IMR-90 (cell line): ENCODE measurements at places on chromosomes 16 and 17. TPM values are rescaled to one million over a fixed set of nuclear protein-coding genes. Genes with fewer than 3 reads are reported as not detected.

CACNA1G gene
- under 0.01 TPM in 1 of 2 replicates, not detected in the other for total RNA-seq

DNA sequence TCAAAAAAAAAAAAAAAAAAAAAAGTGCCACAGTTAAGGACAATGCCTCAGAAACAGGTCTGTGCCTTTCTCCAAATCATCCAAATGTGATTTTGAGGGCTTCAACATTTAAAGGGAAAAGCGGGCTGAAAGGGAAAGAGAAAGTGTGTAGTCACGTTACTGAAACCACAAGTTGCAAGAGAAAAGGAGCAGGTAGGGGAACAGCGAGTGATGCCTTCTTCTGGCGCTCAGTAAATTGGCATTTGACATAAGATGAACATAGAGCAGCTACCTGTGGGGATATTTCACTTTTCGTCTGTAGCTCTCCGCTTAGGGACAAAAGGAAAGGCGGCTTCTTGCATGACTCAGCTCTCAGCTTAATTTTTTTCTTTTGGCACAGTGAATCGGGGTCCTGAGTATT lies 11.1 kb downstream of the CMTM2 start:
- no peaks in the 10 kb centered on the region for H3K4me1 ChIP-seq
- no peak for DNase-seq
- no peaks in the 10 kb centered on the region for H3K36me3 ChIP-seq

DNA sequence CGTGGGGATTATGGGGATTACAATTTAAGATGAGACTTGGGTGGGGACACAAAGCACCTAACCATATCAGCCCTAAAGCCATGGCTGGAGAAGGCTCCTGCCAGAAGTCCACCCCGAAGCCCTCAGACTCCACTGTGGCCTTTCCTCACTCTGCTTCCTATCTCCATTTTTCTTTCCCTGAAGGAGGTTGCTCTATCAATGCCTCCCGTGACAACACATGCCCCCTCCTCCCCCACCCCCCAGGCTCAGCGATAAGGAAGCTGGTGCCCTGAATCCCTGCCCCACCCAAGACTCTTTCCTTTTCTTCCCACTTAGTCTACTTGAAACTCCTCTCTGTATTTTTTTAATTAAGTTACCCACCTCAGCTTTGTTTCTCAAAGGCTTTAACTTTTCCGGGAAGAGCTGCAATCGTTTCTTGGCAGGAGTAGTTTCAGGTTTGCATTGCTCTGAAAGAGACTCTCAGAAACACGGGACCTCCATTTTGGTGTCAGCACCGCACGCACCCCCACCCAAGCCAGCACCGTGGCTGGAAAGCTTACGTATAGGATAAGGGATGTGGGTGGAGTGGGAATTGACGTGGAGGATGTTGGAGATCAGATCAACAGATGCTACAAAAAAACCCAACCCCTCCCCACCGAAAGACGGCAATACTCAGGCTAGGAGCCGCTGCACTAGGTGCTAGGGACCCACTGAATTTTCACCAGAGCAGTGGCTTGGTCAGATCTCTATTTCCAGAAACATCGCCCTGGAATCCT lies 15.2 kb upstream of the CA4 start:
- H3K4me3 ChIP-seq: peak overlapping the region; percentile 59
- peak; percentile 67 for DNase-seq
- H3K27ac ChIP-seq: peak overlapping the region; percentile 25
- H3K36me3 ChIP-seq: peaks cover 4% of the 10 kb centered on the region; the same call in 1 of the 2 replicates
- peaks cover 18% of the 10 kb centered on the region for H3K27me3 ChIP-seq

- H3K36me3 ChIP-seq: peaks cover 8% of the 10 kb centered on the region
- peaks cover 19% of the 10 kb centered on the region for H3K4me1 ChIP-seq
- DNase-seq: no peak
- H3K27me3 ChIP-seq: no peaks in the 10 kb centered on the region
Measured at GRCh38 chr17:12729086-12729485, 60.2 kb upstream of the ARHGAP44 start.

GDE1 gene
- 62.4 and 64.2 TPM in 2 replicates for total RNA-seq

CCL8 gene
- not detected in 2 replicates for total RNA-seq

TNFRSF13B gene
- total RNA-seq: not detected in 2 replicates

DNA sequence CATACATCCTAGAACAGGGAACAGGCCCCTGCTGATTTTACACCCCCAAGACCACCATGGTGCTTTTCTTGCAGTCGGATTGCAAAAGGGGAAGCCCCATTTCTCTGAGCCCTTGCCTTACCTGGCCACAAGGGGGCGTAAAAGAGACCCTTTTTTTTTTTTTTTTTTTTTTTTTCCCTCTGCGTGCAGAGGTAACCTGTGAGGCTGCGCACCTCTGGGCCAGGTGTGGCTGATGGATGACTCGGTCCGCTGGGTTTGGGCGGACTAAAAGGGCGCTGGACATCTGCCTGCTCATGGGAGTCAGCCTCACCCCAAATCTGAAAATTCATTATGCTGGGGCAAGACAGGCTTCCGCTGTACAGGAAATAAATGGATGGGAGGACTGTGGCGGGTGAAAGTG lies 281.0 kb downstream of the CBLN1 start:
- DNase-seq: no peak
- no peaks in the 10 kb centered on the region for H3K4me1 ChIP-seq
- H3K27ac ChIP-seq: no peak overlapping the region
- no peak overlapping the region for H3K4me3 ChIP-seq
- H3K27me3 ChIP-seq: peaks cover 4% of the 10 kb centered on the region
- no peaks in the 10 kb centered on the region for H3K36me3 ChIP-seq

DNA sequence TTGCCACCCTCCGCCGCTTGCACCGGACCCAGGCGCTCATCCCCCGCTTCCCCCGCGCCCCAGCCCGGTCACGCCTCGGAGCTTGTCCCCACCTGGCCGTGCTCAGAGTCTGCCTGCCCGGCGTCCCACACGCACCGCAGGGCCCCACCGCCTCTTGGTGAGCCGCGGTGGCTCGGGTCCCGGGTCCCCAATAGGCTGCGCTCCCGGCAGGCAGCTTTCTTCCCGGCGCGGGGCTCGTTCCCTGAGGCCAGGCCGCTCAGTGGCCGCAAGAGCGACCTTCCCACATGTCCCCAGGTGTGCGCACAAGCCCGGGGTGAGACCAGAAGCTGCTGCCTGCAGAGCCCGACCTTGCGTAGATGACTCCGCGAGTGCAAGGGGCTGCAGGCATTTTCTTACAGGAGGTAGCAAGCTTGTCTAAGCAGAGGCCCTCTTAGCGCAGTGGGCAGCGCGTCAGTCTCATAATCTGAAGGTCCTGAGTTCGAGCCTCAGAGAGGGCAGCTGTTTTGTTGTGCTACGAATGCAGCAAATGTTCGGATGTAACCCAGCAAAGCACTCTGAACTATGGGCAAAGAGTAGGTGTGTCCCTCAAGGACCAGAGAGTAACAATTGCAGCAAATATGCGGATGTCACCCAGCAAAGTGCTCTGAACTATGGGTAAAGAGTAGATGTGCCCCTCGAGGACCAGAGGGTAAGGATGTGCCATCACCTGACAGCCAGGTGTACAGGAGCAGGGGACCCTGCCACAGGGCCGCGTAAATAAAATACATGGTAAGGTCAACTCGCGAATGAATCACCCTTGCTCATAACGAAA lies 15.6 kb downstream of the TLE7 start:
- H3K4me1 ChIP-seq: no peaks in the 10 kb centered on the region
- peak; percentile 90 for DNase-seq
- peaks cover 20% of the 10 kb centered on the region for H3K27me3 ChIP-seq
- H3K27ac ChIP-seq: no peak overlapping the region
- H3K36me3 ChIP-seq: no peaks in the 10 kb centered on the region

CLEC18A gene
- under 0.01 TPM in 1 of 2 replicates, not detected in the other for total RNA-seq

GRCh38 chr17:49585422-49586027 lies 9.9 kb downstream of the NXPH3 start:
- DNase-seq: no peak
- peaks cover 12% of the 10 kb centered on the region for H3K4me1 ChIP-seq
- no peaks in the 10 kb centered on the region for H3K27me3 ChIP-seq
- no peak overlapping the region for H3K27ac ChIP-seq
- H3K4me3 ChIP-seq: no peak overlapping the region
- H3K36me3 ChIP-seq: no peaks in the 10 kb centered on the region

GOT2 gene
- 45.5 and 50.2 TPM in 2 replicates for total RNA-seq

GRCh38 chr16:85517563-85518179 lies 95.5 kb upstream of the GSE1 start:
- DNase-seq: no peak
- H3K4me3 ChIP-seq: no peak overlapping the region
- H3K27me3 ChIP-seq: no peaks in the 10 kb centered on the region
- no peak overlapping the region for H3K27ac ChIP-seq

SHISA6 gene
- total RNA-seq: not detected in 2 replicates

DNA sequence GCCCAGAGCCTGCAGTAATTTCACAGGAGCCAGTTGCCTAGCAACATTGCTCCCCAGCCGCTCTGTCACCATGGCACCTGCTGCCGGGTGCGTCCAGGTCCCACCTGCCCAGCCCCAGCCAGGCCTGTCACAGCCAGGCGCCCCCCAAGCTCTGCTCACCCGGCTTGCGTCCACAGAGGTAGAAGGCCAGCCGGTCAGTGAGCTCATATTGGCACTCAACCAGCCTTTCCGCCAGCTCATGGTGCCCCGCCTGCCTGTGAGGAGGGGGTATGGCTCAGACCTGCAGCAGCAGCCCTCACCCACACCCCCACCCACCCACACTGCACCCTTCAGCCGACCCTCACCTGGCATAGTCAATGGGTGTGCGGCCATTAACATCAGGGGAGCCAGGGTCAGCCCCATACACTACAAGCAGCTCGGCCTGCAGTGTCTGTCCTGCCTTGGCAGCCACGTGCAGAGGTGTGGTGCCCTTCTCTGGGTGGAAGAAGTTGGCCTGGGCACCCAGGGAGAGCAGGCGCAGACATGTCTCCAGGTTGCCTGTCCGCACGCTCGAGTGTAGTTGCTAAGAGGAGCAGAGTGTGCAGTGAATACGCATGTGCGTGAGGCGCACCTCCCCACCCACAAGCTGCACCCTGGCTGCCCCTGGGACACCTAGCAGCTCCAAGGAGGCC lies 7.7 kb downstream of the GIT1 start:
- H3K27me3 ChIP-seq: no peaks in the 10 kb centered on the region
- peaks cover 48% of the 10 kb centered on the region for H3K36me3 ChIP-seq
- no peak overlapping the region for H3K4me3 ChIP-seq
- peaks cover 11% of the 10 kb centered on the region; the same call in 1 of the 2 replicates for H3K4me1 ChIP-seq
- no peak overlapping the region for H3K27ac ChIP-seq
- DNase-seq: no peak

P2RX1 gene
- total RNA-seq: not detected in 2 replicates

GRCh38 chr17:57481910-57482391 lies 225.6 kb downstream of the MSI2 start:
- H3K4me3 ChIP-seq: no peak overlapping the region
- no peaks in the 10 kb centered on the region for H3K27me3 ChIP-seq
- H3K4me1 ChIP-seq: peaks cover 40% of the 10 kb centered on the region
- no peaks in the 10 kb centered on the region for H3K36me3 ChIP-seq
- H3K27ac ChIP-seq: peak overlapping the region; percentile 34; the same call in 1 of the 2 replicates

DNA sequence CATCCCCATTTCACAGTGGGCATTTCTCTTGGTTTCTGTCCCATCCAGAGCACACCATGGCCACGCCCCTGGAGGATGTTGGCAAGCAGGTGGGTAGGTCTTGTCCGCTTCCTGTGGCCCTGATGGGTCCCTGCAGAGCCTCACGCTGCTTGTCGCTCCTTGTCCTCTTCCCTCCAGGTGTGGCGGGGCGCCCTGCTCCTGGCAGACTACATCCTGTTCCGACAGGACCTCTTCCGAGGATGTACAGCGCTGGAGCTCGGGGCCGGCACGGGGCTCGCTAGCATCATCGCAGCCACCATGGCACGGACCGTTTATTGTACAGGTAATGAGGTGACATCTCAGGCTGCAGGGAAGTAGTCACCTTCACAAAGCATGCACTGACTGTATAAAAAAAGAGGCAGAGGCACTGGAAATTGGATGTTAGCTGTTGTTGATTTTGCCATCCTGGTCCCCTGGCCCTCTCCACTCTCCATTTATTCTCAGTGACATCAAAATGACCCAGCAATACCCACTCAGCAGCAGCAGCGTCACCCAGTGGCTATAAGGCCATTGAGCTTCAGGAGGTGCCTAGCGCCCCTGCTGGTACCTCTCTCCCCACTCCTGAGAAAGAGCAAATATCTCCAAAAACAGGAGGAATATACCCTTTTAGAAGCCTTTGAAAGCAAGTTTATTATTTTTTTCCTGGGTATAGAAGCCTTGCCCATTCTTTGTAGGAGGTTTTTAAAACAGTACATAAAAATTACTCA lies 13.7 kb downstream of the METTL22 start:
- H3K27ac ChIP-seq: no peak overlapping the region
- H3K27me3 ChIP-seq: no peaks in the 10 kb centered on the region
- H3K36me3 ChIP-seq: peaks cover 65% of the 10 kb centered on the region
- no peak overlapping the region for H3K4me3 ChIP-seq
- DNase-seq: peak; percentile 28

TLCD2 gene
- total RNA-seq: 0.72 and 0.83 TPM in 2 replicates

- no peaks in the 10 kb centered on the region for H3K4me1 ChIP-seq
- H3K27me3 ChIP-seq: no peaks in the 10 kb centered on the region; the same call in 1 of the 2 replicates
- no peak for DNase-seq
Measured at GRCh38 chr16:73308771-73309170, 260.8 kb upstream of the ZFHX3 start.

GCGR gene
- not detected in 2 replicates for total RNA-seq

DNA sequence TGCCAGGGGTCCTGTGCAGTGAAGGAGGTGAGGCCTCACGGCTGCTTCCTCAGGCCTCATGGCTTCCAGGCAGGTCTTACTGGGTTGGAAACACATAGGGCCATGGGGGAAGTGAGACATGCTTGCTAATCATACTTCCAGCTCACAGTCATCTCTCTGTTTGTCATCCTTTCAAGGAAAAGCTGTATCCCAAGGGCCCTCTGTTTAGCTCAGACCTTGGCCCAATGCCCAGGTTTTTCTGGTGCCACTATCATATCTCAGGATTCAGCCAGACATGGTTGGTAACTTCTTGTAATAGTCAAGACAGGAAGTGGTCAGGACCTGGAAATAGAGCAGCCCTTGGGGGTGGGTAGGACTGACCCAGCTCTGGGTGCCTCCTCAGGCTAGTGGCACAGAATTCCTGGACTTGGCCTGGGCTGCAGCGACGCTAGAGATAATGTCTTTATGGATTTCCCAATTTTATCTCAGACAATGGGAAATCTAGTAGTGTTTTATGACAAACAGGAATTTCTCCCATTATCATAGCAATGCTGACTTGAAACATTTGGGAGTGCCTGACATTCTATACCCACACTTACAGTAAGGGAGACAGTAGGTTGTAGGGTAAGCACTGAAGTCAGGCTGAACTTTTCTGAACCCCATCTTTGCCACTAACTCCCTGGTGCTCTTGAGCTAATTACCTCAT lies 13.5 kb upstream of the ITGB3 start:
- peak overlapping the region; percentile 63 for H3K27ac ChIP-seq
- no peak overlapping the region for H3K4me3 ChIP-seq
- H3K4me1 ChIP-seq: peaks cover 9% of the 10 kb centered on the region
- peak; percentile 98 for DNase-seq

GRCh38 chr17:17495536-17496188 lies 533 bp downstream of the RASD1 start:
- H3K4me1 ChIP-seq: peaks cover 7% of the 10 kb centered on the region; the same call in 1 of the 2 replicates
- DNase-seq: peak; percentile 4
- peaks cover 17% of the 10 kb centered on the region; the same call in 1 of the 2 replicates for H3K36me3 ChIP-seq
- H3K27me3 ChIP-seq: peaks cover 3% of the 10 kb centered on the region; the same call in 1 of the 2 replicates

KRT25 gene
- total RNA-seq: not detected in 2 replicates

GRCh38 chr16:87374313-87374712 lies 9.3 kb downstream of the FBXO31 start:
- no peak overlapping the region for H3K27ac ChIP-seq
- no peaks in the 10 kb centered on the region for H3K27me3 ChIP-seq
- H3K36me3 ChIP-seq: no peaks in the 10 kb centered on the region
- no peak for DNase-seq
- no peak overlapping the region for H3K4me3 ChIP-seq
- peaks cover 7% of the 10 kb centered on the region for H3K4me1 ChIP-seq

- H3K36me3 ChIP-seq: no peaks in the 10 kb centered on the region
- DNase-seq: no peak
- no peak overlapping the region for H3K4me3 ChIP-seq
- H3K4me1 ChIP-seq: no peaks in the 10 kb centered on the region
- no peaks in the 10 kb centered on the region for H3K27me3 ChIP-seq
- H3K27ac ChIP-seq: no peak overlapping the region
Measured at GRCh38 chr17:73652886-73653480, 8.7 kb upstream of the SDK2 start.

CARD14 gene
- not detected in 2 replicates for total RNA-seq

SYNGR3 gene
- total RNA-seq: 1.8 and 1.9 TPM in 2 replicates

SRCIN1 gene
- total RNA-seq: not detected in 2 replicates
